Cardiac fibroblast (primary cell): ENCODE measurements at places on chromosomes 1 and 21.

GRCh38 chr1:56548571-56548970, 30.8 kb downstream of the PLPP3 start:
- no peak for DNase-seq

GRCh38 chr1:27408151-27408550, 15.7 kb downstream of the GPR3 start:
- no peak for DNase-seq

GRCh38 chr1:214700437-214700836, 97.4 kb downstream of the CENPF start:
- DNase-seq: no peak

DNA sequence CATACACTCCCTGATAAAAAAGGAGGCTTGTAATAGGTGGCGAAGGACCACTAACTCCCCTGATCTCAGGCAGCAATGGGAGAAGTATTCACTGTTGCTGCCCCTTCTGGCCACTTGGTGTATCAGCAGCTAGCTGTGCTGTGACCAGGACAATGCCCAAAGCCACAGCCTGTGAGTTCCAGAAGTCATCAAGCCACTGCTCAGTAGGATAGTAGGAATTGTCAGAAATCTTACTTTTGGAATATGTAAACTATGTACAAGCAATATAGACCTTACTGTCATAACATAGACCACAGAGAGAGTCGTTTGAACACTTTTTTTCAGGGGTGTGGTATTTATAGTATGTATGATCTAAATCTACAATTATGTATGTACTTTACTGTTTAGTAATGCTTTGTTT, 248.3 kb upstream of the CAMK1G start:
- DNase-seq: peak; percentile 36
